ENCODE measurements at places on chromosomes 2 and 18.

DNA sequence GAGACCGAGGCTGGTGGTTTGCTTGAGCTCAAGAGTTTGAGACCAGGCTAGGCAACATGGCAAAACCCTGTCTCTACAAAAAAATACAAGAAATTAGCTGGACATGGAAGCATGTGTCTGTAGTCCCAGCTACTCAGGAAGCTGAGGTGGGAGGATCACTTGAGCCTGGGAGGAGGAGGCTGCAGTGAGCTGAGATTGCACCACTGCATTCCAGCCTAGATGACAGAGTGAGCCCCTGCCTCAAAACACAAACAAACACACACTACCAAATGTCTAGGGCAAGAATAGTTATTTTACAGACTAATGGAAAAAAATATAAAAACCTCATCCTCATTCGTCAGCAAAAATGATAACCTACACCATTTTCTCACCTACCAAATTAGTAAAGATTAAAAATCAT is 15.3 kb downstream of the BUB1 start:
- DNase-seq, result no peak

GRCh38 chr2:238510911-238511613 is 84.3 kb downstream of the ASB1 start:
- no peak for DNase-seq

GRCh38 chr2:60581433-60582282 is 28.2 kb upstream of the BCL11A start:
- peak; percentile 71 for DNase-seq

DNA sequence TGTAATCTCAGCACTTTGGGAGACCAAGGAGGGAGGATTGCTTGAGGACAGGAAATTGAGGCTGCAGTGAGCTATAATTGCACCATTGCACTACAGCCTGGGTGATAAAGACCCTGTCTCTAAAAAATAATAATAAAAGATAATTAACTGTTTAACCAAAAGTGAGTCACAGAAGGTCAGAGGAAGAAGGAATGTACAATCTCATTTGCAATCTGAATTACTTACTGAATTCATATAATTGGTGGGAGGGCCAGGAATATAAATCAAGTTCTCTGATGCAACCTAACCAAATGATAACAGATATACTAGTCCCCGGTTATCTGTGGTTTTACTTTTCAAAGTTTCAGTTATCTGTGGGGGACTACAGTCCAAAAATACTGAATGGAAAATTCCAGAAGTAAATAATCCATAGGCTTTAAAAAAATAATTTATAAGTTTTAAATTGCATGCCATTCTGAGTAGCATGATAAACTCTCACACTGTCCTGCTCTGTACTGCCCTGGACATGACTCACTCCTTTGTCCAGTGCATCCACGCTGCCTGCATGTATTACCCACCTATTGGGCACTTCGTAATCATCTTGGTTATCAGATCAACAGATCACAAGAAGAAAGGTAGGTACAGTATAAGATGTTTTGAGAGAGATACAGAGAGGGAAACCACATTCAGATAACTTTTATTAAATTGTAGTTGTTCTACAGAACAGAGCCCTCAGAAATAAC is 12.8 kb upstream of the MATN3 start:
- no peak for DNase-seq

DNA sequence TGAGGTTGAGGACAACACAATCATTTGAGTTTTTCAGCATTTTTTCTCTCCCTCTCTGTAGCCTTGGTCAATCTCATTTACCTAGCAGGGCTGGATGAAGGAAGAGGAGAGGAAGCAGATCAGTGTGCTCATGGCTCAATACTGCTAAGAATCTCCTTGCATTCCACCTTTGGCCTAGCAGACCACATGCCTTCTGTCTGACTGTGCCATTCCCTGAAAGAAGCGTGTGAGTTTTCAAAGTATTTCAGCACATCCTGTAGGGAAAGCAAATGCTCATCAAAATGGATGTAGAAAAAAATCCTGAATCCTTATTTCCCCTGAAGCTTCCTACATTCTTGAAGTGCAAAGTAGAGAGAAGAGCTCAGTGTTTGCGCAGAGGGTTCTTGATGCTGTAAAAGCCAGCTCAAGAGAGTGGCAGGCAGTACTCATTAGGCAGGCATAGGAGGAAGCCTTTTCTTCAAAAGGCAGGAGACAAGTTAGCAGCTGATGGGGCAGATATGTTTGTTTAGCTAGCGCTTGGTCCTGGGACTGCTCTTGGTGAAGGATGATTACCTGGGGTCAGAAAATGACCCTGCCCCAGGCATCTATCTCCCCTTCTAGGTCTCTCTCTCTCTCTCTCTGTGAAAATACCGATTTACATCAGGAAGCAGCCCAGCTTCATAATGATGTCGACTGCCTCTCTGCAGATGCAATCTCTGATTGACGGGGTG is 14.4 kb upstream of the PIK3C3 start:
- DNase-seq, result no peak

GRCh38 chr2:208172125-208172524 is 8.7 kb upstream of the CRYGA start:
- DNase-seq, result no peak

DNA sequence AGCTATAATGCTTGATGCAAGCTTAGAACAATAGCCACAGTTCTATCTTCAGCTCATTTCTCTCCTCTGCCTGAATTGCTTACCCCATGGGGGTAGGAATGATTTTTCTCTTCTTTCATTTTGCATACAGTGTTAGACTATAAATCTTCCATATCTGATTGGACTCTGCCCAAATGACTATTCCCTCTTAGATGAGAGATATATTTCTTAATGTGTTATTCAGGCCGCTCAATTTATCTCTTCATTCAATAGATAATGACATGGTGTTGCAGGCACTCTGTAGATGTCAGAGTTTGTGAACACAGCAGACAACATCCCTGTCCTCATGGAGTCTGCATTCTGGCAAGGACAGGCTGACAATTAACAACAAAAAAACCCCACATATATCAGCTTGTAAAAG is 443.7 kb upstream of the CELF4 start:
- DNase-seq, result no peak

GRCh38 chr2:232777276-232777675 is 911 bp upstream of the KCNJ13 start:
- no peak for DNase-seq

DNA sequence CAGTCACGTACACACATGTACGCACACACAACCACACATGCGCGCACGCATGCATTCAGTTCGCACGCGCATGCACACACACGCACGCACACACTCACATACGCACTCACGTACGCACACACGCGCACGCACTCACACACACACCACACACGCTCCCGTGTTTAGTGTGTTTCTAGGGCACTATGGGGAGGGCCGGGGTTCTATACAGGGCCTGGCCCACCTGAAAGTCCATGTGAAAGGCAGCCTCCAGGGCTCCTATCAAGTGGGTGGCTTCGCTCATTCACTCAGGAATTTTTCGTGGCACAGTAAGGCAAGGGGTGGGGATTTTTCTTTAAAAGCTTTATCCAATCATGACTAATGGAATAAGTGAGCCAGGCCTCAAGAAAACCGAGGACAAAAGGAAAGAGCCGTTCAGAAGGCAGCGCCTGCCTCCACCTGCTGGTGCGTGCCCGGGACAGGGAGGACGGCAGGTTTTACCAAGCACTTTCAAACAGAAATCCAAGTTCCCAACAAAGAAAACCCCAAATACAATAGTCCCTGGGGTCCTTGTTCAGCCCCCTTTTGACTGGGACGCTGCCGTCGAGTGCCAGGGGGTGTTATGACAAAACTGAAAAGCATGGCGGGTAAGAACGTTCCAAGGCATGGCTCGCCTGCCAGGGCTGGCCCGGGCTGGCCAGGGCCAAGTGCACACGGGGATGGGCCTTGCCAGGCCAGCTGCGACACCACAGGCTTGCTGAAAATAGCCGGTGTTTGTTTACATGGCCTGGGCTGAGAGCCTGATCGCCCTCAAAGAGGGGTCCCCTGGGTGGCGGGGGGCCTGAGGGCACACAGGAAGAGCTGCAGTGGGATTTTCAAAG is 110.0 kb downstream of the HDAC4 start:
- DNase-seq, result no peak

GRCh38 chr2:225471039-225471438 is 71.5 kb downstream of the NYAP2 start:
- DNase-seq, result no peak

GRCh38 chr2:168662651-168663208 is 139.7 kb upstream of the NOSTRIN start:
- no peak for DNase-seq

DNA sequence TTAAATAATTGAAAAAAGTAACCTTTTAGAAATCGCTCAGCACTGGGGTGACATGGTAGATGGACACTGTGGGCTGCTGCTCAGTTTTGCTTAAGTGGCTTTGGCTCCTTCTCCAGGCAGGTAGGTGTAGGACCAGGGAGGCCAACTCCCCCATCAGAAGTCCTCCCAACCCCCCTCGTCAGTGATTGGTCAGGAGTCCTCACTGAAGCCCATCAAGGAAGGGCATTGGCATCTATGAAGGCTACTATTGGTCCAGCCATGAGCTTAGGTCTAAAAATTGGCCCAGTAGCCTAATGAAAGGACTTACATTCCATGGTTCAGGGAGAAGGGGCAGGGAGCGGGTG is 34.7 kb downstream of the ST3GAL5 start:
- no peak for DNase-seq

DNA sequence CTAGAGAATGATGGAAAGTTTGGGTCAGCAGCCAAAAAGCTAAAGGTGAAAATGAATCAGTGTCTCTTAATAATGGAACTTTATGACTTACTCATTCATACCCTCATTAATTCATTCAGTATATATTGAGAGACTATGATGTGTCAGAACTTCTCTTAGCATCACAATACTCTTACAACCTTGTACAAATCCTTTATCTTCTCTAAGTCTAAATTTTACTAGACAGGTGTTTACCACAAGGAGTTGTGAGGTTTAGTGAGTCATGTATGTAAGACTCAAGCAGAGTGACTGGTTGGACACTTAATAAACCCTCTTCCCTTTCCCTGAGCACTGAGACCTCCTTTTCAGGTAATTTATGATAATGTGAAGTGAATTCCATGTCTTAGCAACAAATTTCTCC is 129.6 kb downstream of the PPP1R1C start:
- DNase-seq, result no peak

DNA sequence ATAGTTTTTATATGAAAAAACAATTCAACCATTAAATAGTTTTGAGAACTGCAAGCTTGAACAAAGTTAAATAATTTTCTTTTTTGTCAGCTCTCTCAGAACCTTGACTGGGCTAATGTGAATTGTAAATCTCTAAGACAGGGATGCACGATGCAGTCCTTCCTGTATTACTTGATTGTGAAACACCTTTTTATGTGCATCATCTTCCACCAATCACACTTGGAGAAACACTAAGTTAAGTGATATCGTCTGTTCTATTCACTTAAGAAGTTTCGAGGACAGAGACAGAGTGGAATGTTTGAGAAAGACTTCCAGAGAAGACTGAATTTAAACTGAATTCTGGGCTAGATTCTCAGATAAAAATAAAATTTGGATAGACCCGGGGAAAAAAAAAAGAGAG is 238.2 kb downstream of the MREG start:
- no peak for DNase-seq

- DNase-seq, result no peak
Measured at GRCh38 chr2:223815186-223815883, 22.0 kb downstream of the AP1S3 start.

DNA sequence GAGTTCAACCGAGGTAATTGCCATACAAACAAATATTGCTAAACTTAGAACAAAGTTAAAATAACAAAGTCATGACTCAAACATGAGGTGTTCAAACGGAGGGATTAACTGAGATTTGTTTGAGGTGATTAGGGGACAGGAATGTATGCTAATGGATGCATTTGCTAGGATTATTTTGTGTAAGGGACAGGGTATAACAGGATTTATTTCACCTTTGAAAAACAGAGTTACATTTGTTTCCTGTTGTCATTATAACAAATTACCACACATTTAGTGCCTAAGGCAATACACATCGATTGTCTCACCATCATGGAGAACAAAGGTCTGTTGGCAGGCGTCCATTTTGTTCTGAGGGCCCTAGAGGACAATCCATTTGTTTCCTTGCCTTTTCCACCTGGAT is 304.3 kb upstream of the CNTNAP5 start:
- no peak for DNase-seq

DNA sequence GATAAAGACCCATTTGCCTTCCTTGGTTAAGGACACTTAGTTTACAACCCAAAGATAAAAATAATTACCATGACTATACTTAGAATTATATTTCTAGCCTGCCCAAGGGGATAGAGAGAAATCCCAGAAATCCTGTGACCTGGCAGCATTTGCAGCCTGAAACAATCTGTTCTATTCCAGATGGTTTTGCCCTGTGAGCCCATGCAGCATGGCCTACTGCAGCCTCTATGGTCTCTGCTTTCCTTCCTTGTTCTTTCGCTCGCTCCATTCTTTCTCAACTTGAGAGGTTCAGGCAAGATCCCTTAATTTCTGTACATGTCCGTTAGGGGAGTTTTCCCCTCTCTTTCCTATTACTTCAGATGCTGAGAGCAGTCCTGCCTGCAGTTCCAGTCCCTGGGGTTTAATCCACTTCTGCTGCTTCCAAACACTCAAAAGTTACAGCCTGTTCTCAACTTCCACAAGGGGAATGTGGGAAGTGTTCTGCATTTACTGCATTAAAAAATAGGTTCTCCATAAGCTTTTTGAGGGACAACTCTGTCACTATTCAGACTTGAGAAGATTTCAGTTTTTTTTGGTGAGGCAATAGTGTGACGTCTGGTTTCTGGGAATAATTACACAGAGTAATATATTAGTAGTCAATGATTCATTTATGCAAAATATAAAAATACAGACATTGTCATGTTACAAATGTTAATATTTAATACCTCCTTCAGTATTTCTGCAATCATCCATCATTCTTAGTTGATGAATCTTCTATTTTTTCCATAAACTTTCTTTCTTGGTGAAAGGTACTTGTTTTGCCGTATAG is 80.3 kb downstream of the CDCA7 start:
- DNase-seq, result no peak

DNA sequence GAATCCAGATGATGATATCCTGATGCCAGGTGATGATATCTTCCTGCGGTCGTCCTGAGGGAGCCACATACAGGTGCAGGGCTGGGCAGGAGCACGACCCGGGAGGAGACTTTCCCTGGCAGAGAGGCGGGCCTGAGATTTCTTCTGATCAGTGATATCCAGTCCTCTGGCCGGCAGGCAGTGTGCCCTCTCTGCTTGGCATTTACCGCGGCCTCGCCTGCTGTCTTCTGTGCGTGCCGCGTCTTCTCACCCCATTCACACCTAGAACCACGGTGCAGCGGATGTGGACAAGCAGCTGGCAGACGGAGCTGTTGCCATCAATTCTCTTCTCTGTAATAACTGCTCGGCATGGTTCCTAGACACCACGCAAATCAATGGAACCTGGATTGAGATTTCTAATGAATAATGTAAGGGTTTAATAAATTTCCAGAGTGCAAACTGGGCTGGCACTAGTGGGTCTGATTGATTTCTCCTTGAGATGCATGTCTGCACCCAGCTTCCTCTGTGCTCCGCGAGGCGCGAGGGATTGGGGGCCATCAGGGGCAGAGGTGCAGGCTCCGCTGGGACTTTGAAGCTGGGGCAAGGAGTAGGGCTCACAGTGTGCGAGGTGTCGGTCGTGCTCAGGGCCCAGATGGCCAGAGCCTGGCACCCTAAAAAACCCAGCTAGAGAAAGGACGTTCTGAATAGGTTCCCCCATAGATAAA is 208.9 kb upstream of the HDAC4 start:
- no peak for DNase-seq

Measured in activated CD4-positive, alpha-beta T cell treated with anti-CD3 and anti-CD28 coated beads, Interleukin-2, amount 50 U/mL, for 48 hours (primary cell).